ENCODE measurements at places on chromosomes 13 and 19.

DNA sequence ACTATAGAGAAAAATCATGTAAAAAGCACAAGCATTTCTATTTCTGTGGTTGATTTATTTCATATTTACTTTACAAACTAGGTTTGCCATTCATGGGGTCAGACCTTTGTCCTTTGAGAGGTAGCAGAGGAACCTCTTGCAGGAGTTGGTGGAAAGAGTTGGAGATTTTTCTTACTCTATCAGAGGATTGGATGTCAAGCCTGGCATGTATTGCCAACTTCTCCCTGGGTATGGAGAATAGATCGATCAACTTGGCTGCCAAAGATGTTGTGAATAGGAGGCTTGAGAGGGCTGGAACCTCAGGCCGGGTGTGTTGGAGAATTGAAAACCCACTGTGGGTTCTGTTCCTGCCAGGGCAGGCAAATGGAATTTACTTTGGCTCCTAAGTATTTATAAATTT lies 81.2 kb downstream of the WDFY2 start:
- DNase-seq = no peak

- DNase-seq = no peak
Measured at GRCh38 chr19:31598730-31599238, 249.5 kb upstream of the TSHZ3 start.

DNA sequence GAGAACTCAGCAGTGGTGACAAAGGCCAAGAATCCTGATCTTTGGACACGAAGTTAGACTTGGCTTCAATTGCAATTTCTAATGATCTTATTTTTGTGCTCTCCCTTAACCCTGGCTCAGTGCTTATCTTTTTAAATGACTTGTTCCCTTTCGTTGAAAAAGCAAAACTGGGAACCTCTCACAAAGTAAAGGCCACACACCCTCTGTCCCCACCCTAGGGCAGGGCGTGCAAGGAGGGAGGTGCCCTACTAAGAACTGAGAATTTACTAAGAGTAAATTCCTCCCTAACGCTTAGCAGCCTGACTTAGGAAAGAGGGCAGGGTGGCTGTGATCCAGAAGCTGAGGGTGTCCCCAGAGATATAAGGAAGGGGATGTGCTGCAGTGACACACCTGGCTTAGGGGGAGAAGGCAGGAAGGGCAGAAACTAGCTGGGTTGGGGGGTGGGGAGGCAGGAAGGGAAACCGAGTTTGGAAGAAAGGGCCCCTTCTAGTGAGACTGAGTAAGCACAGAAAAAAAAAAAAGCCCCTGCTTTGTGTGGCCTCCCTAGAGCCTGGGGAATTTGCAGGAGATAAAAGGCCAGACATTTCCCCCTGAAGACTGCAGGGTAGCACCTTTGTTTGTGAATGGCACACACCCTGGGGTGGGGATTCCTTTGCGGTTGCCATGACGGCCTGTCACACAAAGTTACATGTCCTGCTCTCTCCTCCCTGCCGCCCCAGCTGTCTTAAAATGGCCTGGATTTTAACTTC lies 435.1 kb downstream of the EFNB2 start:
- no peak for DNase-seq

DNA sequence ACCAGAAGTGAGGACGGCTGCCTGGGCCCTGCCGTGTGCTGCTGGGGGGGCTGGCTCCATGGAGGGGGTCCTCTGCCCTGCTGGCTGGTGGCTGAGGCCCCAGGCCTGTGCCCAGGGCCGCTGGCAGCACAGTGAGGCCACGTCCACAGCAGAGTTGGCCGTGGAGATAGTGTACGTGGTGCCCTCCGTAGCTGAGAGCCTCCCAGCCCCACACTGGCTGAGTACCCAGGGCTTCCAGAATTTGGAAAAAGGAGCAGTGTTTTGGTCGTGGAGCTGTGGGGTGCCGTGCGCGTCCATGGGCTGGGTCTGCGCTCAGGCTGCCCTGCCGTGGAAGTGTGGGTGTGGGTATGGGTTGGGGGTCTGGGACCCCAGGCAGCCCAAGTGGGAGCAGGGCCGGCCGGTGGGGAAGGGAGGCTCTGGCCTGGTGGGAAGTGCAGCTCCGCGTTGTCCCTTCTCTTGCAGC lies 5.9 kb downstream of the PTBP1 start:
- DNase-seq = no peak

DNA sequence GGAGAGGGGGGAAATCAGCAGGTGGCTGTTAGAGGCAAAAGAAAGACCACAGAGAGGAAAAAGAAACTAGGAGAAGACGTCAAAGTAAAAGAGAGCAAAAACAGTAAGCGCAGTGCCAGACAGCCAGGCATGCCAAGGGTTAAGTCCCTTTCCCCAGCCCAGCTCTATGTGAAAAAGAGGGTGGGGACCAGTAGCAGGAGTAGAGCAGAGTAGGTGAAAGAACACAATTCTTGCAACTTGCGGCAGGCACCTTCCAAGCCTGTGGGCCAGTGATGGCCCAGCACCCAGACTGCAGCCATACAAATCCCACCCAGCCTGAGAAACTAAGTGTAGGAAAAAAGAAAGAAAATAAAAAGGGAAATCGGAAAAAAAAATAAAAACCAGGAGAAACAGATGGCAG lies 64.2 kb upstream of the ZNF85 start:
- DNase-seq = no peak

DNA sequence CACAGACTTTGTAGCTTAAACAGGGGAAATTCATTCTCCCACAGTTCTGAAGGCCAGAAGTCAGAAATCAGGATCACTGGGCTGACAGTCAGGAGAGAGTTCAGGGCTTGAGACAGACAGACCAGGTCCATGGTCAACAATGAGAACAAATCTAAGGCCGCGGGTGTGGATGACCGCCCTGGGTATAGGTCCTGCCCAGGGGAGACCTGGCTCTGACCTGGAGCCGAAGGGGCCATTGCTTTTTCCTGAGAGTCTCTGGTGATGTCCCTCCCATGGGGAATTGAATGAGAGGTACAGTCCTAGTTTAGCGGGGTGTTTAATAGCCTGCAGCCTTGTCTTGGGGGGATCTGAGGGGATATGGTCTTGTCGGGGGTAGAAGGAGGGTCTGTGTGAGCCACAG lies 25.2 kb upstream of the FBL start:
- DNase-seq = no peak

- DNase-seq = no peak
Measured at GRCh38 chr19:5484398-5485285, 29.4 kb downstream of the ZNRF4 start.

- no peak for DNase-seq
Measured at GRCh38 chr13:31860002-31860401, 120.7 kb downstream of the RXFP2 start.

DNA sequence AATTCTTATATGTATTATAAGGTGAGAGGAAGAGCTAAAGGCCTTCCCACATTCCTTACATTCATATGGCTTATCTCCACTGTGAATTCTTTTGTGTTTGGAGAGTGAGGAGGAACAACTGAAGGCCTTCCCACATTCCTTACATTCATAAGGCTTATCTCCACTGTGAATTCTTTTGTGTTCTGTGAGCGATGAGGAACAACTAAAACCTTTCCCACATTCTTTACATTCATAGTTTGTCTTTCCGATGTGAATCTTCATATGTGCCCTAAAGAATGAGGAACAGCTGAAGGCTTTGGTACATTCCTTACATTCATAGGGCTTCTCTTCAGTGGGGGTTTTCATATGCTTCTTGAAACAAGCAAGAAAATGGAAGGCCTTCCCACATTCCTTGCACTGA lies 13.3 kb downstream of the ZNF699 start:
- DNase-seq = no peak

GRCh38 chr19:44308011-44308410 lies 3.2 kb upstream of the ZNF235 start:
- no peak for DNase-seq

DNA sequence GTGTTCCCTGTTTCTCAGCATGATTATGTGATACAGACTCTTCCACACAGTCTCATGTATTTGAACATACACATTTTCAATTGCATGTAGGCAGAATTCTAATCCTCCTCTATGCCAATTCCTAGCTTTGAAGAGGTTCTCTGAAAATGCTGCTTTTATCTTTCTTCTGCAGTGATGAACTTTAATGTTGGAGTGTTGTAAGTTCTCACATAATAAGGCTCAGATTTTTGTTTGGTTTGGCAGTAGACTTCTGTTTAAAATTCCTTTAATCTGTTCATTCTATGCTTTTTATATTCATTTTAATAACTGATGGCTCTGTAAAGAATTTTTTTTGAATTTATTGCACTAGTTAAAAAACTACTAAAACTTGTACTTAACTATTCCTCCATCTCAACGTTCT lies 225.8 kb downstream of the GGACT start:
- DNase-seq = no peak

GRCh38 chr19:40366697-40367561 lies 18.4 kb downstream of the PLD3 start:
- DNase-seq = no peak

- no peak for DNase-seq
Measured at GRCh38 chr13:77343841-77344240, 16.9 kb upstream of the MYCBP2 start.

GRCh38 chr13:99225078-99225477 lies 24.4 kb downstream of the UBAC2 start:
- no peak for DNase-seq

DNA sequence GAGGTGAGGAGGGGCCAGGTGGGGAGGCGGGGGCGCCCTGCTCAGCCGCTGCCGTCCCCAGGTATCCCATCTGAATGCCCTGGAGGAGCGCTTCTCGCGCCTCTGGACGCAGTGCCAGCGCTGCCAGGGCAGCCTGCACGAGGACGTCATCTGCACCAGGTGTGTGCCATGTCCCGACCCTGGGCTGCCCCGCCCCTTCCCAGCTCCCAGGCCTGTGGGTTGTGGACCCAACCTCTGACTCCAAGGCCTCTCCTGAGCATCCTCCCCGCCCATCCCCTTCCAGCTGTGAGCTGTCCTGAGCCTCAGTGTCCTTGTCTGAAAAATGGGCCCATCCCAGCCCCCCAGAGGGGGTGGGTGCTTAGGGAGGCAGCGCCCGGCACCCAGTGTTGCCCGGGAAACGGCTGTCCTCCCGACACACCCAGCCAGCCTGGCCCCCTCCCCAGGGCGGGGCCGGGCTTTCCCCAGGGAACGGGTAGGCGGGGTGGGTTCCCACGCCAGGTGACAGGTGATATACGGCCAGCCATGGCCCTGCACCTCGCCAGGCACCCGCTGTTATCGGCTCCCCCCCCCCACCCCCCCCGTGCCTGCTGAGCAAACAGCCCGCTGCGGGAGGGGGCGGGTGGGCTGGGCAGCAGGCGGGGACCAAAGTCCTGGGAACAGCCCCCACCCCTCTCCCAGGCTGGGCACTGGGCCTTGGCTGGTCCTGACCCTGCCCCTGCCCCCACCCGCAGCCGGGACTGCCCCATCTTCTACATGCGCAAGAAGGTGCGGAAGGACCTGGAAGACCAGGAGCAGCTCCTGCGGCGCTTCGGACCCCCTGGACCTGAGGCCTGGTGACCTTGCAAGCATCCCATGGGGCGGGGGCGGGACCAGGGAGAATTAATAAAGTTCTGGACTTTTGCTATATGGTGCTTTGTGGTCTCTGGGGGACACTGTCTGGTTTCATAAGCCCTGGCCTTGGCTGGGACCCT lies 1.3 kb upstream of the SPIB start:
- no peak for DNase-seq

DNA sequence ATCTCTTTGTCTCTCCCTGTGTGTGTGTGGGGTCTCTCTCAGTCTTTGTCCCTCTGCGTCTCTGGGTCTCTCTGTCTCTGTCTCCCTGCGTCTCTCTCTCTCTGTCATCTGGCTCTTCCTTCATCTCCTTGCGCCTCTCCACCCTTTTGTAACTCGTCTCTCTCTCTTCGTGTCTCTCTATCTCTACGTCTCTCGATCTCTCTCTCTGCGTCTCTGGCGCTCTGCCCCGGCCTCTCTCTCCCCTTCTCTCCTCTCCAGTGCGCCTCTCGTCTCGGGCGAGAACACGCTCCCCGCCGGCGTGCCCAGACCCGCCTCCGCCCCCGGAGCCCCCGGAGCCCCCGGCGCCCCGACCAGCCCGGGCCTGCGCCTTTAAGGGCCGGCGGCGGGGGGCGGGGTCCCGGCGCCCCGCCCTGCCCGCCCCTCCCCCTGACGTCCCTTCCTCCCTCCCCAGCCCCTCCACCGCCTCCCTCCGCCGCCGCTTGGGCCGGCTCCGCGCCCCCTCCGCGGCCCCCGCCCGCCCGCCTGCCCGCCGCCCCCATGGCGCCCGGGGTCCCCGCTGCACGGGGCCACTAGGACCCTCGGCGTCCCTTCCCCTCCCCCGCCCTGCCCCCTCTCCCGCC lies at the start of gene MARK4:
TSS of gene MARK4 (plus strand) at position 440 of the 620 bp plus-strand sequence. CDS start 318 bp downstream, outside the sequence.
- peak; percentile 39 for DNase-seq

- no peak for DNase-seq
Measured at GRCh38 chr13:51549593-51549992, 34.7 kb upstream of the WDFY2 start.

DNA sequence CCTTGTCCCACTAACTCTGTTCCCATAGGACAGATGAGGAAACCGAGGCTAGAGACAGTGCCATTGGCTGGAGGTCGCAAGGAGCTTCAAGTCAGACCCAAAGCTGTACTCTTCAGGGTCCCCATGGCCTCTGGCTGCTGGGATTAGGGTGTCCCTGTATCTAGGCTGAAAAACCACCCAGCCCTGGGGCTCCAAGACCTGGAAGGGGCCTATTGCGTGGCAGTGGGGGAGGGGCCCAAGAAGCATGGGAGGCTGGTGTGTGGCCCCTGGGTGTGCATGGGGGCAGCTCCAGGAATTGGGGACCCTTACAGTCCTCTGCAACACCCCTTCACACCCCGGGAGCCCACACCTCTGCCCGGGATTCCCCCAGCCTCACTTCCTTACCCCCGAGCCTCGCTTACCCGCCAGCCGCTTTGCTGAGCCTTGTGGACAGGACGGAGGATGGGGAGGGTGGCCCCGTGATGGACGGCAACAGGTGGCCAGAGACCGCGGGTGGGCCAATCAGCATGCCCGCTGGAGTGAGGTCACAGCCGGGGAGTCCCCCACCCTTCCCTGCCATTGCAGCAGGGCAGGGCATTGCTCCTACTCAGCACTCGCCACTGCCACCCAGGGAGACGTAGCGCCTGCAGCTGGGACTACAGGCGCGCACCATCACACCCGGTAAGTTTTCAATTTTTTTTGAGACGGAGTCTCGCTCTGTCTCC lies at the start of gene JSRP1:
TSS of gene JSRP1 (minus strand) at position 436 of the 704 bp plus-strand sequence. CDS start 1,103 bp downstream, outside the sequence.
- no peak for DNase-seq

GRCh38 chr19:34733266-34733745 lies 737 bp upstream of the ZNF181 start:
- peak; percentile 30 for DNase-seq

GRCh38 chr19:48043675-48044258 lies at the start of gene CABP5:
Gene CABP5, minus strand, starts transcription at chr19:48044079. Its CDS starts 157 bp downstream, at chr19:48043922.
- no peak for DNase-seq

- DNase-seq = no peak
Measured at GRCh38 chr13:73194310-73194709, 135.5 kb downstream of the KLF5 start.

GRCh38 chr19:45125360-45125759 lies 32.4 kb downstream of the PPP1R37 start:
- DNase-seq = no peak

- no peak for DNase-seq
Measured at GRCh38 chr19:2259336-2259735, 3.1 kb upstream of the JSRP1 start.

Data from stimulated activated CD4-positive, alpha-beta T cell treated with anti-CD3 and anti-CD28 coated beads, Interleukin-12 subunit alpha, Interleukin-12 subunit beta, amount 100 ng/mL, for 48 hours (primary cell).